Upper lobe of left lung (tissue), 6 donors: ENCODE measurements at places on chromosomes 1 and 21.

GRCh38 chr1:31181515-31182343 lies 58.0 kb downstream of the NKAIN1 start:
- peak; percentile 94 for DNase-seq

- DNase-seq, result no peak
These were observed 102.9 kb upstream of the TLR5 start for GRCh38 chr1:223245983-223246382.

DNA sequence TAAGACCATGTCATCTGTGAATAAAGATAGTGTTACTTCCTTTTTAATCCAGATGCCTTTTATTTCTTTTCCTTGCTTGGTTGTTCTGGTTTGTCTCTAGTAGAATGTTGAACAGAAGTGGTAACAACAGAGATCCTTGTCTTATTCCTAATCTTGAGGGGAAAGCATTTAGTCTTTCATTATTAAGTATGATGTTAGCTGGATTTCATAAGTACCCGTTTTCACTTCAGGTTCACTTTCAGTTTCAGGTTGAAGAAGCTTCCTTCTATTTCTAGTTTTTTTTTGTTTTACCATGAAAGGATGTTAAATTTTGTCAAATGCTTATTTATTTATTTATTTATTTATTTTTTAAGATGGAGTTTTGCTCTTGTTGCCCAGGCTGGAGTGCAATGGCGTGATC lies 22.3 kb upstream of the AGPAT3 start:
- DNase-seq, result no peak

- peak; percentile 92 for DNase-seq
These were observed 779 bp downstream of the SON start for GRCh38 chr21:33543505-33544129.

DNA sequence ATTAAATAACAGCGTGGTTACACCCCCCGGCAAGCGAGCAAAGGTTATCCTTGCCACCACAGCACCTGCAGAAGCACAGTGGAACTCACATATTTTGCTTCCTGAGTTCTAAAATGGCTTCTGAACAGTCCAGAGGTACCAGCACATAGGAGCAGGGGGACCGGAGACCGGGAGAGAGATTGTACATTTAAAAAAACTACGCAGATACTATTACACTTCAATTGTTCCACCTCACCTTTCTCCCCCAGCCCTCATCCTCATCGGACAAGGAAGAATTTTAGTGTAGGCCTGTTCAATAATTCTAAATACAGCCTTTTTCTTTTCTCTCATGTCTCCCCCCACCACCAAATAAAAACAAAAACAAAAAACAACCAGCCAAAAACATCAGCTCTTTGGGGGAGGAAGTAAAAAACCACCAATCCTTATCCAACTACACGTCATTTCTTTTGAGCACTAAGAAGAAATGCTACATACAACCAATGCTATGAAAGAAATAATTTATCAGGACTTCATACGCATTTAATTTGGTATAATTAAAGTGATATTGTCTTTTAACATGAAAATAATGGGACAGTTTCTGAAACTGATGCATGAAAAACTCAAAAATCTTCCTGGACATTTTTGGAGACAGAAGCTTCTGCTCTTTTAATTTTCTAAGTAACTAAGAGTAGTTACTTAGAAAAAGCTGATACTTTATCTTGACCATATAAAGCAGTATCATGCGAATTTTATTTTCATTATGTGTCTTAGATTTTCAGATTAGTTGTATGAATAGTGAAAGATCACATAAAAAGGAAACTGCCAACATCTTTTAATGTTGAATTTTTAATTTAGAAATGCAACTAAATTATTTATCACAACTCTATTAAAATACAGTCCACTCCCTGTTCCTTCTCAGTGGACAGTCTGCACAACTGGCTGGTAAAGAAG lies 9.1 kb downstream of the CDKN2C start:
- DNase-seq, result no peak

GRCh38 chr1:23742670-23743286 lies 493 bp upstream of the ELOA start:
- DNase-seq, result no peak

GRCh38 chr1:195617106-195617505 lies 991.1 kb downstream of the KCNT2 start:
- no peak for DNase-seq

- DNase-seq, result no peak
These were observed 45.4 kb upstream of the SELENON start for GRCh38 chr1:25754470-25755181.

- DNase-seq, result no peak
These were observed 43.5 kb downstream of the TRIM33 start for GRCh38 chr1:114467491-114467890.

GRCh38 chr1:225846331-225847310 lies 35.6 kb downstream of the TMEM63A start:
- no peak for DNase-seq

DNA sequence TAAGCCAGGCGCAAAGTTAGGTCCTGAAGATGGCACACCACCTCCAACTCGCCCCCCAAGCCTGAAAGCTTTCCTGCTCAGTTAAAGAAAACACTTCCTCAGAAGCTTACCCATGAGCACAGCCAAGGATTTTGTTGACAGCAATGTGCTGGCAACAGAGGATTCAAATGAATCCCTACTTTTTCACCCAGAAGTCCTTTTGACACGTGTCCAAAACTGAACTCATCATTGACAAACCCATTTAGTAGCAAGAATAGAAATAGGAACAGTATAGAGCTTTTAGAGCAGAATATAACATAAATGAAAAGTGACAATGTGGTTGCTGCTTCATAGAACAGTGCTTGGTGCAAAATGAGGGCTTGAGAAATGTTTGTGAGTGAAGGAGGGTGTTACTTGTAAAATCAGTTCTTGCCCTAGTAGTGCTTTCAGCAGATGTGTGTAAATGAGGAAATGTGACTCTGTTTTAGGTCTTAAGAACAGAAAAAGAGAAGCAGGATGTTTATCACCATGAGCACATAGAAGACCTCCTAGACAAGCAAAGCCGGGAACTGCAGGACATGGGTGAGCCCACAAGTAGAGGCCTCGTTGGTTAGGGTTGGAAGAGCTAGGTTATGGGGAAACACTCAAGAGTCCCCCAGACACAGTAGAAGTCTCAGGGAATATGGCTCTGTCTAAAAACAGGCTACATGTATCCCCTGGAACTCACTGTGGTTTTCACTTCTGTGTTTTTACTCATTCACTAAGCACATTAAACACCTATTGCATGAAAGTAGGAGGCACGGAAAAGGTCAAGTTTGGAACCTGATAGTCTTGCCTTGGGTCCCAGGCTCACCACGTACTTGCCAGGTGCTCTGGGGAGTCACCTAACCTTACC lies 48.6 kb upstream of the TMEM125 start:
- DNase-seq, result no peak

GRCh38 chr1:2382621-2383361 lies 8.6 kb downstream of the MORN1 start:
- no peak for DNase-seq
